Testis (tissue), 5 donors: ENCODE measurements at places on chromosomes 13 and 19. TPM values are rescaled to one million over a fixed set of nuclear protein-coding genes. Genes with fewer than 3 reads are reported as not detected.
A peak's percentile ranks its signal among the peaks of the same experiment; 100 is the strongest.

GRCh38 chr13:112985803-112986408 lies 16.9 kb downstream of the MCF2L start:
- H3K27me3 ChIP-seq = no peaks in the 10 kb centered on the region
- peaks cover 3% of the 10 kb centered on the region for H3K4me1 ChIP-seq
- H3K36me3 ChIP-seq = no peaks in the 10 kb centered on the region

DNA sequence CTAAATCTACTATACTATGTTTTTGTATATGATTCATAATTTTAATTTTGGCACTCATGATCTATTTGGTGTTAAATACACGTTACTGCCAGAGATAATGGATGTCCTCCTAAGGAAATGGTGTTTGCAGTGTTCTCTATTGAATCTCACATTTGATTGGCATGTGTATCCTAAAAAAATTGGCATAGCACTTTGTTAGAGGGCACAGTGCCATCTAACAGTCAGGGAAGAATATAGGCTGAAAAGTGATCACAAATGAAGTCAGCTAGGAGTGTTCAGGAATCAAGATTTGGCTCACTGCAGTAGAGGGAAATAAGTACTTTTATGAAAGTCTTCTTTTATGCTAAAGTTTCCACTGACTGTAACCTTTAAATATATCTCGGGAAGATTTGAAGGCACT lies 624.6 kb downstream of the GPC6 start:
- H3K4me1 ChIP-seq = no peaks in the 10 kb centered on the region
- H3K27me3 ChIP-seq = no peaks in the 10 kb centered on the region
- H3K36me3 ChIP-seq = no peaks in the 10 kb centered on the region
- H3K4me3 ChIP-seq = no peak overlapping the region
- no peak for DNase-seq

DNA sequence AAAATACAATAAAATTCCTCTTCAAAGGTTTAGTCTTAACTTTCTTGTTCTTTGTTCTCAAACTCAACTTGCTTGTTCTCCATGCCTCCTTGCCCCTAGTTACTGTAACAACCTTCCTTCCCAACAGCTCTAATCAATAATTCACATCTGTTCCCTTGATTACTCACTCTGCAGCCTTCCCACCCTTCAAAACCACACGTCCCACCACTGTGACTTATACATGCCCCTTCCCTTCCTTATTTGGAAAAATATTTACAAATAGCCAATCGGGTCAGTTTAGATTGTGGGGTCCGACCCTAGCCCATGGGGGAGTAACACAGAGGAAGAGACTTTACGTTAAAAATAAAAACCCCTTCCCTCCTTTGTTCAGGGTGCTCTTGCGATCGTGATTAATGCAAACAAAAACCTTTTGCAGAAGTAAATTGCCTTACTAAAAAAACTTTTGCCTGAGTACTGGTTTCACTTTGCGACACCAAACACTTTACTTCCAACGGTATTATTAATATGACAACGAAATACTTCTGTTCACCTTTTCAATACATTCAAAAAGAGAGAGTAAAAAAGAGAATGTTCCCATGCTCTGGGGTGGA lies 512 bp upstream of the ZNF93 start:
- H3K4me1 ChIP-seq = peaks cover 9% of the 10 kb centered on the region
- H3K27me3 ChIP-seq = no peaks in the 10 kb centered on the region
- H3K27ac ChIP-seq = no peak overlapping the region

DNA sequence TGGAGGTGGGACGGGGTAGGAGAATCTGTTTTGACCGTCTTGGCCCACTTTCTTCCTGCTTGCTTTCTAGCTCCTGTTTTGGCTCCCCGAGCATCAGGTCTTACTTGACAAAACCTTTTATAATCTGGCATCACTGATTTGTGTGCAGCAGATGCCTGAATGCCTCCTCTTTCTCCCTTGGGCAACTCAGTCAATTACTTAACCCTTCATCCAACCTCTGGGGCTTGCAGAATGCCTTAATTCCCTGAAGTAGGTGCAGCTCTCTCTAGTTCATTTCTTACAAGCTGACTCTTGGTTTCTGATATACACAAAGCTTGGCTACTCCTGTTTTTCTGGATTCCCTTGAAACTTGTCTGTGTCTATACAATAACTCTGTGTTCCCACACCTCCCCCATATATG lies 5.7 kb upstream of the NUP58 start:
- no peak overlapping the region for H3K27ac ChIP-seq
- DNase-seq = no peak
- H3K4me1 ChIP-seq = no peaks in the 10 kb centered on the region
- H3K4me3 ChIP-seq = no peak overlapping the region
- no peaks in the 10 kb centered on the region for H3K27me3 ChIP-seq
- no peaks in the 10 kb centered on the region for H3K36me3 ChIP-seq

- DNase-seq = no peak
- no peak overlapping the region for H3K27ac ChIP-seq
- H3K36me3 ChIP-seq = no peaks in the 10 kb centered on the region
- H3K4me1 ChIP-seq = no peaks in the 10 kb centered on the region
- H3K4me3 ChIP-seq = no peak overlapping the region
- no peaks in the 10 kb centered on the region for H3K27me3 ChIP-seq
Observed at GRCh38 chr13:23991119-23991518, 93.8 kb upstream of the C1QTNF9B start.

- peaks cover 6% of the 10 kb centered on the region for H3K4me1 ChIP-seq
- H3K4me3 ChIP-seq = no peak overlapping the region
- no peak for DNase-seq
- H3K27ac ChIP-seq = peak overlapping the region; percentile 66
Observed at GRCh38 chr13:110329798-110330461, 22.8 kb downstream of the COL4A2 start.

DNA sequence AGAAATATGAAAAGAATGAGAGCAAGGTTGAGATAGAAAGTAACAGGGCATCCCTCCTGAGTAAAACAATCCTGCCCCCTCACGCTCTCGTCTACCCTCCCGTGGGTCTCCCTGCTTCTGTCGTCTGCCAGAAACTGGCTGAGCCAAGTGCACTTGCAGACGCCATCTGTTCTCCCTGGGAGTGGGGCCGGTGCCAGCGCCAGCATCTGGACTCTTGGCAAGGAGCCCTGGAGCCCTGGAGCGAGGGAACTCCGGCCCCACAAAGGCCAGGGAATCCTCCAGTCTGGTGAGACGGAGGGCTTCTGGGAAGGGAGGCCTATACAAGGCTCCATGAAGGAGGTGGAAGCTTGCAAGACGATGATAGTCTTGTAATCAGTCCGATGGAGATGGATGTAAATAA lies 2.3 kb upstream of the TMEM91 start:
- H3K4me1 ChIP-seq = peaks cover 6% of the 10 kb centered on the region
- H3K4me3 ChIP-seq = no peak overlapping the region
- H3K36me3 ChIP-seq = no peaks in the 10 kb centered on the region
- no peak overlapping the region for H3K27ac ChIP-seq
- peak; percentile 89 for DNase-seq

DNA sequence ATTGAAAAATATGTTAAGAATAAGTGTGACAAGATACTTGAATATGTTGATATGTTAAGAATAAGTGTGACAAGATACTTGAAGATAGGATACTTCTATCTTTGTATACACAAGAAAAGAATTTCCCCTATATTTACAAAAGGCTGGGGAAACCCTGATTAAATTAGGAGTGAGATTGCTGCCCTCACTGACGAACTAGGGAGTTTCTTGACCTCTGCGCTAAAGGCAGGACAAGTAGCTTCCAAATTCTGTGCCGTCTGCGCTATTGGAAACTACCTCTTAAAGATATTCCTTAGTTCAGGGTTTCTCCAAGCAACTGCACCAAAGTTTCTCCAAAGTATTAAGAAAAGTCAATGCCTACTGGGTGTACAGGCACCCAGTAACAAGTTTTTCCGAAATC lies 730 bp downstream of the ZNF260 start:
- H3K4me1 ChIP-seq = peaks cover 10% of the 10 kb centered on the region
- no peak overlapping the region for H3K27ac ChIP-seq
- peak overlapping the region; percentile 66 for H3K4me3 ChIP-seq
- DNase-seq = no peak

DNA sequence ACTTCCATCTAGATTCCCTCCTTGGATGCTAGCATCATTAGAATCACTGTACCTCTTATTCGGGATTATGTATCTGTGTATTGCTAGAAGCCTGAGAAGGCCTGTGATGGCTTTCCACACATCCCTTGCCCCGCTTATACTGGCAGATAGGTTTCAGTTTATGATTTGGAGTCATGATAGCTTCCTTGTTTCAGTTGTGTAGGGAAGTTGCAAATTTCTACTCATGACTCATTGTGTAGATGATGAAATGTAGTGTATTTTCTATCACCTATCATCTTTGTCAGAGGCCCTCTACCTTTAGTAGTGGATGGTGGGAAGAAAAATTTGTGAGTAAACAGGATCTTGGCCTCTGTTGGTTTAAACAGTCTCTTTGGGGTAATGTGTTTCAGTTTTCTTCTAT lies 165.2 kb downstream of the GGACT start:
- H3K4me1 ChIP-seq = no peaks in the 10 kb centered on the region
- no peak for DNase-seq
- H3K36me3 ChIP-seq = no peaks in the 10 kb centered on the region
- H3K4me3 ChIP-seq = no peak overlapping the region

DNA sequence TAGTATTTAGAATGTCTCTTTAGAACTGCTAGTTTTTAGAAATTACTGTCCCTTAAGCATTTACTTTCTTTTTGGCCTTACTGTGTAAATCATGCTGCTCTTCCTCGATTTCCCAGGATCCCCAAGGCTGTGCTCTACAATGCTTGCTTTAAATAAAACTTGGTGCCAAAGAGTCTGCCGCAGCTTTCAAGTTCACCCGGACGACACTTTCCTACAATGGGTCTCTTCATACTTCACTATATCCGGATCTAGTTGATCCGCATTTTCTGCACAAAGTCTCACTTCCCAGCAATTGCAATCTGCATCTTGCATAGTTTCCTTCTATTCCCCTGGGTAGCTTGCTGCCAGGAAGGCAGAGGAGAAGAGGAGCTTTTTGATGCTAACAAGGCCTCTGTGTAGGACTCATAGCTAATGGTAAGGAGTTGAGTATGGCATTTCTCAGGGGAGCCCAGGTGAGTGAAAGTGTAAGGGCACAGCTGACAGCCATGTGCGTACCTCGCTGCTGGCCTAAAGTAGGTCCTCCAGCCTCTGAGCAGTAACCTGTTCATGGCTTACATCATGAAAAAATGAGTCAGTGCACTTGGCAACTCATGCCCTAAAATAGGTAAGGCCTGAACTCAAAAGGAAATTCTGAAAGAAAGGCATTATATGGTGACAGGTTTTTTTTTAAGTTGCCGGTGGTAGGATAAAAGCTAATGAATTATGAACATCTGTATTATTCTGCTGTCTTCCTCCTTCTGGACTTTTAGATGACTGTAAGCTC lies 101.6 kb downstream of the ENOX1 start:
- H3K27me3 ChIP-seq = no peaks in the 10 kb centered on the region
- no peaks in the 10 kb centered on the region for H3K4me1 ChIP-seq
- DNase-seq = no peak
- H3K4me3 ChIP-seq = no peak overlapping the region
- H3K27ac ChIP-seq = no peak overlapping the region

DNA sequence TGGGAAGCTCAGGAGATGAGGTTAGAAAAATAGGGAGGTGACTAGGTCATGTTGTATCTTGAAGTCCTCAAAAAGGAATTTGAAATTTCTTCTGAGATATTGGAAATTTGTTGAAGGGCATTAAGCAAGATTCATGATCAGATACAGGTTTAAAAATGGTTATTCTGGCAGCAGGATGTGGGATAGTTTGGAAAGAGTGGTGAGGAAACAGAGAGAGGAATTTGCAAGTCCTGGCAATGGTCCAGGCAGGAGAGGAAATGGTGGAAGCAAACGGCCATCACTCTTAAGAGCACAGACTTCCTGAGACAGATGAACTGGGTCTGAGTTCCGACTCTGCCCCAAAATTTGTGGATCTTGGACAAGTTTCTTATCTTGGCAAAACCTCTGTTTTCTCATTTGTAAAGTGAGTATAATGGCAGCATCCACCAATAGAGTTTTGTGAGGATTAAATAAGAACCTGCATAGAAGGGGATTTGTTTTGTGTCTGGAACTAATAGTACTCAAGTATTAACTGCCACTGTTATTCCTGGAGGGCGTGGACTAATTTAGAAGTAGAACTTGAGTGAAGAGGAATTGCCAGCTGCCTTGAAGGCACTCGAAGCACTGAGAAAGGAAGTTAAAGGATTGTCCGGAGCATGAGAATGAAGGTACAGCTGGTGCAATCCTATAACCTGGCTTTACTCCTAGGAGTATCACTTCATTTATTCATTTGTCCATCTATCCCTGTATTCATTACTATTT lies 99.6 kb downstream of the CCNA1 start:
- H3K36me3 ChIP-seq = no peaks in the 10 kb centered on the region
- DNase-seq = no peak
- H3K4me1 ChIP-seq = no peaks in the 10 kb centered on the region
- no peak overlapping the region for H3K4me3 ChIP-seq
- H3K27me3 ChIP-seq = no peaks in the 10 kb centered on the region

- H3K27ac ChIP-seq = peak overlapping the region; percentile 89
- H3K27me3 ChIP-seq = no peaks in the 10 kb centered on the region
- peak; percentile 84 for DNase-seq
- H3K4me3 ChIP-seq = no peak overlapping the region
- peaks cover 64% of the 10 kb centered on the region for H3K4me1 ChIP-seq
Observed at GRCh38 chr19:2166741-2167738, 3.3 kb downstream of the DOT1L start.

Gene GPR108
- total RNA-seq = 87.1 TPM

Gene ERVK3-1
- 48.9 TPM for total RNA-seq

Gene CTXN1
- total RNA-seq = 40.1 TPM

Gene ZNF324B
- 8.5 TPM for total RNA-seq

Gene ANKLE1
- total RNA-seq = 5.3 TPM

Gene ZNRF4
- 137 TPM for total RNA-seq

Gene DIRAS1
- total RNA-seq = 33.1 TPM

Gene N4BP2L1
- total RNA-seq = 12.8 TPM

Gene CEACAM20
- 0.87 TPM for total RNA-seq
